ENCODE measurements at places on chromosomes 11 and 22.
A peak's percentile ranks its signal among the peaks of the same experiment; 100 is the strongest.

- no peak for DNase-seq
These were observed 46.0 kb downstream of the RPL27A start for GRCh38 chr11:8728563-8728962.

GRCh38 chr11:66569076-66569475, 670 bp upstream of the CTSF start:
- DNase-seq, result no peak

DNA sequence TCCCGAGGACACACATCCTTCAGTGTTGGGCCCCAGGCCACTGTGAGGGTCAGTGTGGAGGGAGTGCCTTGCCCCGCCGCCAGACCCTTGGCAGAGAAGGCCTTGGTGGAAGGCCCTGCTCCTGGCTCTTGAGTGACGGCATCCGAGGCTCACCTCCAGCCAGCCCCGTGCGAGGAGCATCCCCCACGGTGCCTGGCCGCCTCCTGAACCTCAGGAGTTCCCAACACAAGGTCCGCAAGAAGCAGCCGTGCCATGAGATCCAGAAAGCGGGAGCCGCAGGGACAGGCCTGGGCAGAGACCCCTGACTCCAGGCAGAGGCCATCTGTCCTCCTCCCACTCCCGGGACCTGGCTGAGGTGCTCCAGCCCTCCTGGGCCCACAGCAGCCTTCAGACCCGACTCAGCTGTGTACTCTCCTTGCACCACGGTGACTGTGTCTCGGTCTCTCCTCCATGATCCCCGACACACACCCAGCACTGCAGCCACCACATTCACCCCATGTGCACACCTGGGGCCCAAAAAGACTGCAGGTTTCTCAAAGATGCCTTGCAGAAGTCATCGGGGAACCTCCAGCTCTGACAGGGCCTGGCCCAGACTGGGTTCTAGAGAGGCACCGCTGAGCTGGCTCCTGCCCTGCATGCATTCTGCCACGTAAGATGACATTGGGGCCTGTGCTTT, 870.2 kb downstream of the BRD1 start:
- DNase-seq, result no peak

GRCh38 chr11:94472916-94473799, 20.5 kb downstream of the MRE11 start:
- DNase-seq, result no peak

DNA sequence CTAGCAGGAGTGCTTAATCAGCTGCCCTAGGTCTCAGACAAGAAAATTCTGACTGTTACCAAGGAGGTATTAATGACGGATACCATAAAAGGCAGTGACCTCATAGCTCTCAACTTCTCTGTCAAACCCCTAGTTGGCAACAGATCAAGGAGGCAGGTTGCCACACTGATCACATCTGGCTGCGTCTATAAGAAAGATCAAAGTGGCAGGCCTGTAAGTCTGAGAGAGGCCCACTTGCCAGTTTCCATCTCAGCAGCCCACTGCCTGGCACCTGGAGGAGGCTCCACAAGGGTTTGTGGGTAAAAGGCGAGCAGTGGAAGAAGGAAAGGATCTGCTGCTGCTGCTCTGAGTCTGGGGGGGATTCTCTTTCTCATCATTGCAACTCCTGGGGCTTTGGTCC, 239.6 kb upstream of the MPPED2 start:
- no peak for DNase-seq

- no peak for DNase-seq
These were observed 7.4 kb upstream of the IPO7 start for GRCh38 chr11:9377036-9377435.

- no peak for DNase-seq
These were observed 203.8 kb downstream of the CASP12 start for GRCh38 chr11:104694259-104695064.

DNA sequence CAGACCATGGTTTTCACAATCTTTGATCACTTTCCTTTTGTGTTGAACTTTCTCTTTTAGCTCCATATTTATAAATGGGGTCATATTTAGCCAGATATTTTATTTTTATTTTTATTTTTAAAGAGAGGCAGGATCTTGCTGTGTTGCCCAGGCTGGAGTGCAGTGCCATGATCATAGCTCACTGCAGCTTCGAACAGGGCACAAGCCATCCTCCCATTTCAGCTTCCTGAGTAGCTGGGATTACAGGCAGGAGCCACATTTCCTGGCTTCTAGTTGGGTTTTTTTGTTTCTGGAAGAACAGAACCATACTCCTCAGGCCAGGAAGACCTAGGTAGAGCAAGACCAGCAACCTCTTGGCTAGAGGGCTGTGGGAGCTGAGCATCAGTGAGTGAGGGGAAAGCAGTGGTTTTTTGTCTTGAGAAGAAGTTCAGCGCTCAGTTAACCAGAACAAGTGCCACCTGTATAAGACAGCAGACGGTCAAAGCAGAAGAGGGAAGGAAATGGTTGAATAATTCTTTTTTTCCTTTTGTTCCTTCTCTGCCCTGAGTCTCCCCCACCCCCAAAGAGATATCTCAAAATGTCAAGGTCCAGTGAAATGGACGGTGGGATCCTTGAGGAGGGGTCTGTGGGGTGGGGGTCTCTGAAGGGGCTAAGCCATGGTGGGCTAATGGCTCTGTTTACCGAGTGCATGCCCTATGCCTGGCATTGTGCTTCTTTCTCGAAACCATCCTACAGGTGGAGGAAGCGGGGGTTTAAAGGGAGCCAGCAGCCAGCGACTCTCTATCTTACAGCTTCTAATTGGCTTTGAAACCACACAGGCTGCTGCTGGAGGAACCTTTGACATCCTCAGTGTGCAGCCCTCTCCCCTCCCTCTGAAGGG, 63.0 kb downstream of the PTPRJ start:
- no peak for DNase-seq

DNA sequence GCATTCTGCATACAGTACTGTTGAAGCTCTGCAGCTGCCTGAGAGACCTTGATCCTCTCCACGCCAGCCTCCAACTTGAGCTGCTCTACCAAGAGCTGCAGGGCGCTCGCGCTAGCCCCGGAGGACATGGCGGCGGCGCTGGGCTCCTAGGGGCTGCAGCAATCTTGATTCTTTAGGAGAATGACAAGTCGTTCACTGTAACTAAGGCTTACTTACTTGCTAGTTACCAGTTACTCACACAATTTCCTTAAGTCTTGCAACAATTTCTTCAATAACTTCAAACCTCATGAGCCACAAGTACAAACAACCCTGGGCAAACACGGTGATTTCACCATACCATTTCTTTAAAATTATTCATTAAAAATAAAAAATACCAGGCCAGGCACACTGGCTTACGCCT, 21.9 kb downstream of the SBF2 start:
- no peak for DNase-seq

DNA sequence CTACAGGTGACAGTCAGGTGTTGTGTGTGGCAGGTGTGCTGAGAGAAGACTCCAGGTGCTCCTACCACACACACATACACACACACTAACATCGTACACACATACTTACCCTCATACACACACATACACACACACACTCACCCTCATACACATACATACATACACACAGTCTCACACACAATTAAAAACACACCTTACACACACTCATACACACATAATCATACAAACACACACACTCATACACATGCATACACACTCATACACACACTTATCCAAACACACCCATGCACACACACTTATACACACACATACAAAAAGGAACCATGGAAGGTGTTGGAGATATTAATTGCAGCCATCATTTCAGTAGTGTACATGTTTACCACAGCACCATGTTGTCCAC, 4.6 kb downstream of the KRTAP5-3 start:
- no peak for DNase-seq

DNA sequence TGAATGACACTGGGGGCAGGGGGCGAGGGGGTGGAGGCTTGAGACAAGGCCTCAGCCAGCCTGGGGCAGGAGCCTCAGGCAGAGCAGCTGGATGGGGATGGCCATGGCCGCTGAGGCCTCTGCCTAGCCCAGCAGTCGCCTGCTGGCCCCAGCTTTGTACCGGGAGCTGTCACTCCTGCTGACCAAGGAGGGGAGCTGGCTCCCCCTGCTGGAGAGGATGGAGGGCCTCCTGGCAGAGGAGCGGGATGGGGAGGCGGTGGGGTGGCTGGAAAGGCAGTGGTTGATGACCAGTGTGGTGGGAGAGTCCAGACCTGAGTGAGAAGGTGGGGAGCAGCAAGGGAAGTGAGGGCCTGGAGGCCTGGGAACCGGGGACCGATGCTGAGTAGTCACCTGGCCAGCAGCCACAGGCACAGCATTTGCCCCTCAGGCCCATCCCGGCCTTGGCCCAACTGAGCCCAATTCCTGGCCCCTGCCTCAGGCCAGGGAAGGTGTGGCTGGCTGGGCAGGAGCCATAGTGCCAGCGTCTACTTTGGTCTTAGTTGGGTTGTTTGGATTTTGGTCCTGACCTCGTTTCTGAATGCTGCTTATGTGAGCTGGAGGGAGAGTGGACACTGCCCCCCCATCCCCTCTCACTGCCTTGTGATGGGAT, 6.0 kb upstream of the SUSD2 start:
- peak; percentile 94 for DNase-seq

GRCh38 chr11:8739309-8739793, 56.8 kb downstream of the RPL27A start:
- DNase-seq, result no peak

- DNase-seq, result no peak
These were observed 428.2 kb downstream of the BUD13 start for GRCh38 chr11:116344601-116345000.

DNA sequence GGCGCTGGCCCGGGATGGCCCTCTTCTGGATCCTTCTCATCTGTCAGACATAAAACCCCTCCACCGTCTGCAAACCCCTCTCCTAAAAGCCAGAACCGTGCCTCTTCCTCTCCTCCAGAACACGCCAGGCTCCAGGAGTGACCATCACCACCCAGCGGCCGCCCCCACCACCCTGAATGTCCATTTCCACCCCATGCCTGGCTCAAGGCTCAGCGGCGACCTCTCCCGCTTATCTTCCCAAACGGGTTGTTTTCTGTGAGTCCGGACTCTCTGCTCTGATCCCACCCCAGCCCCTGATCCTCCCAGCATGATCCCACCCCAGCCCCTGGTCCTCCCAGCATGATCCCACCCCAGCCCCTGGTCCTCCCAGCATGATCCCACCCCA, 37.6 kb downstream of the CELSR1 start:
- DNase-seq, result no peak

DNA sequence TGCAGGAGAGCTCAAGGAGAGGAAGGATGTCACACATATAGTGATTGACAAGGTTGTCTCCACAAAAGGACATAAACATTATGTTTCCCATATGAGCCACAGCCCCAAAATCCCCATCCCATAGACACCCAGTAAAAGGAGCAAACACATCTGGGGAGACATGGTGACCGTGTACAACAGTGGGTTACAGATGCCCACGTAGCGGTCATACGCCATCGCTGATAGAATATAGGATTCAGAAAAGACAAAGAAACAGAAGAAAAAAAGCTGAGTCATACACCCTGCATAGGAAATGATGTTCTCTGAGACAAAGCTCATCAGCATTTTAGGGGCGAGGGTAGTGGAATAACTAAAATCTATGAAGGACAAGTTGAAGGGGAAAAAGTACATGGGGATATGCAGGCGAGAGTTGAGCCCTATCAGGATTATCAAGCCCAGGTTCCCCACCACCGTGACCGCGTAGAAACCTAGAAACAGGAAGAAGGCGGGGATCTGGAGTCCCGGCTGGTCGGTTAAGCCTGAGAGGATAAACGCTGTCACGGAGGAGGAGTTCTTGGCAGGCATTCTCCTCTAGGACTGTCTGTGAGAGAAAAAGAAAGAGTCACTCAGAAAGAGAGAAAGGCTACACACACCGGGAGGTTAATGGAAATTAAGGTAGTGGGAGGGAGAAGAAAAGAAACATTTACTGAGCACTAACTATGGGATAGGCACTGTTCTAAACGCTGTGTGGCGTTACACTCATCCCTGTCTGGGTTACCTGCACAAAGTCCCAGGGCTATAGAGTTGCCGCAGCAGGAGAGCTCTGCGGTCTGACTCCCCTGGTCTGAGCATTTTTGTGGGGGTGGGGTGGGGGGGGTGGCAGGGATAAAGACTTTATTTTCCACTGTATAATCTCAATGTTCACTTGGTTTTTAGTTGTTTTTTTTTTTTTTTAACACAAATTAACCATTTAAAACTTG, 36.1 kb upstream of the OR8B8 start:
- DNase-seq, result no peak

GRCh38 chr11:30326114-30326778, 3.3 kb downstream of the ARL14EP start:
- no peak for DNase-seq

GRCh38 chr11:68213135-68213515, at the start of gene KMT5B:
KMT5B (minus strand) TSS chr11:68213296; CDS start chr11:68190076, 23,220 bp downstream.
- peak; percentile 83 for DNase-seq

DNA sequence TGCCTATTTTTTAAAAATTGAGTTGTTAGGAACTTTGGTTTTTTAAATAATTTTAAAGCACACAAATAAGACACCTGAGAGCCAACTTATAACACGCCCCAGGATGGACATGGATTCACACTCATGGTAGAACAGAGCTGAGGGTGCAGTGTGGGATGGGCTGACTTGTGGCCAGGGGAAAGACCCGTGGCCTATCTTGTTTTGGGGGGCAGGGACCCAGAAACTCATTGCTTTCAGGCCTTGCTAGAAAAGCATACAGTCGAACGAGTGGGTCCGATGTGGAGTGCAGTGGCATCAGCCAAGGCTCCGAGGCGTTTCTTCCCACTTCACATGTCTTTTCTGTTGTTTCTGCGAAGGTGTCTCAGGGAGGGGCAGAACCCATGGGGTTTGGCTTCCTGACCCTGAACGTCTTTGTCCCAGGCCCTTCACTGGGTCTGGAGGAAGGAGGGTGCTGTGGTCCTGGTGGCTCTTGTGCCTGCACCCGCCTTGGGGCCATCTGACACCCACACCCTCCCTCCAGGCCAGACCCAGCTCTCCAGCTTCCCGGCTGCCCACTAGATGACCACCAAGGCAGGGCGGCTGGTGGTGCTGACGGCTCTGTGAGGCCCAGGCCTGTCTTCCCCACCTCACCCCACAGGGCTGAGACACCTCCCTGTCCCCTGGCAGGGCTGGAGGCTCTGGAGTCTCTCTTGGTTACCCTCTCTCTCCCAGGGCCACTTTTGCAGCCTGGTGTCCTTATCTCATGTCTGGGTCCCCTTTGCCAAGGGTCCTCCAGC, 120.8 kb downstream of the KCNQ1 start:
- no peak for DNase-seq

GRCh38 chr11:34667810-34668582, 47.1 kb downstream of the EHF start:
- no peak for DNase-seq

DNA sequence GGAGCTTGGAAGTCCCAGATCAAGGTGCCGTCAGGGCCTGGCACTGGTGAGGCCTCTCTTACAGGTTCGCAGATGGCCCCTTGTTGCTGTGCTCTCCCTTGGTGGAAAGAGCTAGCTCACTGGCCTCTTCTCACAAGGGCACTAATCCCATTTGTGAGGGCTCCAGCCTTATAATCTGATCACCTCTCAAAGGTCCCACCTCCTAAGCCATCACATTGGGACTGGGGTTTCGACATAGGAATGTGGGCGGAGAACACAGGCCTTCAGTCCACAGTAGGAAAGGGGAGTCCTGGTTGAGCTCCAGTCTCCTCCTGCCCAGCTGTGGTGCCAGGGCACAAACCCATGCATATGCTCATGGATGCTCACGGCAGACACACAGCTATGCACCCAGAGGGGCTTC, 14.0 kb upstream of the LRRC32 start:
- DNase-seq, result no peak

Measured in H1 (cell line).